ENCODE measurements at places on chromosomes 7 and 10.

DNA sequence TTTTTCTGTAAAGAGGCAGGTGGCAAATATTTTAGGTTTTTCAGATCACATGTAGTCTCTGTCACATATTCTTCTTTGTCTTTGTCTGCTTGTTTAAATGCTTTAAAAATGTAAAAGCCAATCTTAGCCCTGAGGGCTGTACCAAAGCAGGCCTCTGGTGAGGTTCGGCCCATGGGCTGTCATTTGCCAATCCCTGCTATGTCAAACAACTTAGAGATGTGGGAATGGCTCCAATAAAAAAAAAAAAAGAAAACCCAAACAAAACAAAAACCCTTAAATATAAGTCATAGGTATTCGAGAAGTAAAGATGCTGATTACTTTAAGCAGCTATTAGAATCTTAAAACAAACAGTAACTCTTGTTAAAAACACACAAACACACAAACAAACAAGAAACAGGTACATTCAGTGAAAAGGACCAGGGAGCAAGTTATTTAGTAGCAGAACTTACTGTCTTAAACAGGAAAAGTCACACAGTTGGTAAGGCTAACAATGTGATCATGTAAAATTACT, 61.4 kb upstream of the NAMPT start:
- no peak for DNase-seq

DNA sequence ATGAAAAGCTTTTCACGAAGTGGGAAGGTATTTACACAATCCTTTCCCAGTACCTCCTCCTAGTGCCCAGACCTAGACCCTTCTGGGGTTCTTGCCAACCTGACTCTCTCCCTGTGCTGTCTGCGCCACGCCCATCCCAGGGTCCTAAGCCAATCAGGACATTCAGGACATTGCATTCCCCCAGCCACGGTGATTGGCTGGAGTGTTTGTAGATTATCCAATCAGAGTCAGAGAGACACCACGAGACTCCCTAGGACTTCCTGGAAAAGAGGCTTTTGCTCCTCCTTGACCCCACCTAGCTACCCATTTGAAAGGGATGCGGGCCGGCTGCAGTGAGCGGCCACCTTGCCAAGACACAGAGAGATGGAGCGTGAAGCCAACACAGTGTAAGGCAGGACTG, 3.5 kb upstream of the GDF2 start:
- no peak for DNase-seq

- DNase-seq: peak; percentile 14
Measured at GRCh38 chr10:111840546-111840945, 343.0 kb downstream of the GPAM start.

- no peak for DNase-seq
Measured at GRCh38 chr7:44761207-44762161, 12.8 kb downstream of the ZMIZ2 start.

DNA sequence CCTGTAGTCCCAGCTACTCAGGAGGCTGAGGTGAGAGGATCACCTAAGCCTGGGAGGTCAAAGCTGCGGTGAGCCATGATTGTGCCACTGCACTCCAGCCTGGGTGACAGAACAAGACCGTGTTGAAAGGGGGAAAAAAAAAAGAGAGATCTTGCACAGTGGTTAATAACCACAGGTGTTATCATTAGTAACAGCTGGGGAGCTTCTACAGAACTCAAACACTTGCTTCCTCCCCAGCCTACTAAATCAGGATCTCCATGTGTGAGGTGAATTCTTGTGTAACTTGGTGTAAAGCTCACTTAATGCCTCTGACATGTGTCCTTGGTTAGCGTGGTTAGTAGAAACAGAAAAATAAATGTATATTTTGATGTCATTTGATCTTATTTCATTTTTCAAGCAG, 43.9 kb upstream of the BMS1 start:
- DNase-seq: no peak

- no peak for DNase-seq
Measured at GRCh38 chr7:82665966-82666507, 222.5 kb upstream of the CACNA2D1 start.

- no peak for DNase-seq
Measured at GRCh38 chr7:117375380-117375779, 51.9 kb downstream of the ASZ1 start.

GRCh38 chr7:1586126-1586826, 16.4 kb upstream of the PSMG3 start:
- no peak for DNase-seq

DNA sequence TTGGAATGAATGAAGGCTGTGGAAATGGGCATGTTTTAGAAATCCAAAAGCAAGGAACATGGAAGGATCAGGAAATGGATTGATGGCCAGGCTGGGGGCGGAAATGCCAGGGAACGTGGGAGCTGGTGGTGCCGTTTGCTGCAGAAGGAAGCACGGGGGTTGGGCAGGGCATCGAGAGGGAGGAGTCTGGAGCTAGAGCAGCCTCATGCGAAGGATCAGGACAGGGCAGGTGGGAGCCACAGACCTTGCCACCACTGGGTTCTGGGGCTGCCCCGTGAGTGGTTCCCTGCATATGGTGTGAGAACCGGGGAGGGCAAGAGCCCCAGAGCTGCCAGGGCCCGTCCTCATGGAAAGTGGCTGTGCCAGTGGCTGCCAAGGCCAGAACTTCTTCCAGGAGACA, 193.8 kb upstream of the ZNF32 start:
- DNase-seq: no peak

GRCh38 chr7:69177941-69178494, 420.3 kb upstream of the AUTS2 start:
- DNase-seq: no peak

DNA sequence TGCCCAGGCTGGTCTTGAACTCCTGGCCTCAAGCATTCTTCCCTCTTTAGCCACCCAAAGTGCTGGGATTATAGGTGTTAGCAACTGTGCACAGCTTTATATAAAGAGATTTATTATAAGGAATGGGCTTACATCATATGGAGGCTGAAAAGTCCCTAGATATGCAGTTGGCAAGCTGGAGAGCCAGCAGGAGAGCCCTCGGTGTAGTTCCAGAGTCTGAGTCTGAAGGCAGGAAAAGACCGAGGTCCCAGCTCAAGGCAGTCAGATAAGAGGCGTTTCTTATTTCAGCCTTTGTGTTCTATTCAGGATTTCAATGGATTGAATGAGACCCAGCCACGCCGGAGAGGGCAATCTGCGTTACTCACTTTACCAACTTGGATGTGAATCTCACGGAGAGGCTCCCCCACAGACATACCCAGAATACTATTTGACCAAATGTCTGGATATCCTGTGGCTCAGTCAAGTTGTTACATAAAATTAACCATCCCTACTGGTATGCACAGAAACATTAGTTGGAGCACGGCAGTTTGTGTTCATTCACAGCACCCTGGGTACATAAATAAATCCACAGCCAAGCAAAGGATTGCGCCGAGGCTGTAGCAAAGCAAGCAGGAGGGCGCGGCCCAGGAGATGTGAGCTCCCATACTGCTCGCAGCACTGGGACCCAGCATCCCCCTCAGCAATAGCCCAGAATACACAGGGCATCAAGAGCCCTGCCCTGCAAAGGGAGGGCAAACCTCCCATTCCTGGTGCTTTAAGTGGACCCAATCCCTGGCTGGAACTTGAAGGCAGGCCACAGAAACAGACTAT, 158.4 kb upstream of the ZNF32 start:
- no peak for DNase-seq

GRCh38 chr10:33478089-33478674, 143.7 kb upstream of the NRP1 start:
- no peak for DNase-seq

GRCh38 chr10:14330388-14331061, at the start of gene FRMD4A:
Gene FRMD4A (minus strand): TSS chr10:14330924.
- DNase-seq: no peak

DNA sequence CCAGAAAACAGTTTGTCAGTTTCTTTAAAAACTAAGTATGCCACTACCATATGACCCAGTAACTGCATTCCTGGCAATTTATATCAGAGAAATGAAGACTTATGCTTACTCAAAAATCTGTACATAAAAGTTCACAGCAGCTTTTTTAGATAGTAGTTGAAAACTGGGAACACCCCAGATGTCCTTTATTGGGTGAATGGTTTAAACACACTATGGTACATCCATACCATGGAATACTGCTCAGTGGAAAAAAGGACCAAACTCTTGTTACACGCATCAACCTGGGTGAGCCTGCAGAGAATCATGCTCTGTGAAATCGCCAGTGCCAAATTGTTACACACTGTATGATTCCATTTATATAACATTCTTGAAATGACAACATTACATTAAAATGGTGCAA, 127.6 kb upstream of the RET start:
- no peak for DNase-seq

GRCh38 chr10:99234041-99234790, 1.4 kb downstream of the HPSE2 start:
- DNase-seq: no peak

DNA sequence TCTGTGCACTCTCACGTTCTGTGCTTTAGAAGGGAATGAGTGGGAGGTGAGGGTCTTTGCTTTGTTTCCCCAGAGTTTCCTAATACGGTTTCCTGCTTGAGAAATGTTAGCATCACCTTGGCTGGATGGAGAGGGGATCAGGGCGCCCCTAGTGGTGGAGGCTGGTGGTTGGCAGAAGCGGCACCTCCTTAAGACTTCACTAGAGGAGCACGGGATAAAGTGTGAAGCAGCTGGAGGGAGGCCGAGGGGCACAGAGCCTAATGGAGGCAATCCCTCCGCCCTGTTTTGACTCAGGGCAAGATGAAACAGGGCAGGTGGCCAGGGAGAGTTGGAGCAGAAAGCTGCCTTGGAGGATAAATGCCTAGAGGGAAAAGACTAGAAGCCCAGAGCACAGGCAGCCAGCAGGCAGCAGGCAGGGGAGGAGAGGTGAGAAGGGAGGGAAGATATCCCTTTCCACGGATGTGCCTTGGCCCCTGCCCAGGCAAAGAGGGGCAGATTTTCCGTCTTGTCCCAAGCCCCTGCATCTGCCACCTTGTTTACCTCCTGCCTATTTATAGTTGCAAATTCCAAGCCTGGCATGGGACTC, 56.0 kb upstream of the BTRC start:
- DNase-seq: no peak
